ENCODE measurements at places on chromosomes 13 and 19.

DNA sequence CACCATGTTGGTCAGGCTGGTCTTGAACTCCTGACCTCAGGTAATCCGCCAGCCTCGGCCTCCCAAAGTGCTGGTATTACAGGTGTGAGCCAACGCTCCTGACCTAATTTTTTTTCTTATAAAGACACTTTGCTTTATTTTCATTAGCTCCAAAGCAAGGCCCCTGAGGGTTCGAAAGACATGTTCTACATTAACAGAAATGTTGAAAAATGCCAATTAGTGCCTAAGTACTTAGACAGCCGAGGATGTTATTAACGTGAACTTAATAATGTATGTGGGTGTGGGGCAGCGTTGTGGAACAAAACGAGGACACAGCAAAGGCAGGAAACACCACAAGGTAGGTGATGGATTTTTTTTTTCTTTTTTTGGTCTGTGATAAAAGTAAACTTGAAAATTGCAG is 82.4 kb downstream of the COL4A1 start:
- DNase-seq = no peak

DNA sequence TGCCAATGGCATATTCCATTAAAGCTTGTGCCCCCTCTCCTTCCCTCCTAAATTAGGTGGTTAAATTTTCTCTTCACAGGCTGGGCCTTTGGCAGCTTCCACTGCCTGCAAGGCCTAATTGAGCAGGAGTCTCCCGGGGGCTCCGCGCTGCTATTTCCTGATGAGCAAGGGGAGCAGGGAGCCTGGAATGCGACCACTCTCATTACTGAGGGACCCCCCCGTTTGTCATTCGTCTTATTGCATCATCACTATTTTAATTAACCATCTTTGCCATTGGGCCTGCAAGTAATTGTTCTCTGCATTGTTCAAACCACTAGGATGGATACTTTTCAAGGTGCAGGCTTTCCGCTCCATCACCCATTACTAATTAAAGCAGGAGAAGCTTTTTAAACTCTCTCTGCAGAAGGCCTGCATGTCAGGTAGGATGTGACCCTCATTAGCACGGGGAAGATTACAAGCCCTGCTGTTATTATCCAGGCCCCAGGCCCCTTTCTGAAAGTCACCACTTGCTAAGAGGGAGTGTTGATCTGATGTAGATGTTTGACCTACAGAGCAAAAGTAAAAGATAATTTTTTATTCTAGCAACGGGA is 142.3 kb downstream of the OXGR1 start:
- DNase-seq = no peak

DNA sequence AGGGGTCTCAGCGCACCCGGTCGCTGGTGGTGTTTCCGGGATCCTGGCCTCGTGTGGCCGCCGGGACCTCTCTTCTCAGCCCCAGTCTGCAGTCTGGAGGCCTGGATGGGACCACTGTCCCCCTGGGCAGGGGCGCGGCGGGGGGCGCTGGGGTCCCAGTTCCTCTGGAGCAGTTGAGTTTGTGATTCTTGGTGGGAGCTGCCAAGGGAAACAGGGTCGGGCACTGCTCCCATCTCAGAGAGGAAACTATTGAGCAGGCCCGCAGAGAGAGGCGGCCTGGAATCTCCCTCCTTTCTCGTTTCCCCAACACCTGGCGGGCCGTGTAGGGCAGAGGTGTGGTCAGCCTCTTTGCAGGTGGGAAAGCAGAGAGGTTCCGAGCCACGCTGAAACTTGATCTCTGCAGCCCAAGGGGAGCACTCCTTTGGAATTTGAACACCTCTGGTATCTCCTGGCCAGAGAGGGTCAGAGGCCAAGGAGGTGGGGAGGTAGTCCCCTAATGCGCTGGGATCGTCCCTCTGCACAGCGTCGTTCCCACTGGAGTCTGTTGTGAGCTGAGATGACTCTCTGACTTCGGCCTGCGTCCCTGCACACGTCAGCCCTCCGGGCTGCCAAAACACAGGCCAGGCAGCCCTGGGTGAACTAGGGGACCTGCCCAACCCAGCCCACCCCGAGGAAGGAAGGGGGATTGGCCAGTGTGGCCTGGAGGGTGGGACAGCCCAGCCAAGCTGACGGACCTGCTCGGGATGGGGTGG is 741 bp downstream of the PLEKHF1 start:
- no peak for DNase-seq

GRCh38 chr19:52670046-52670445 is 31.9 kb upstream of the ZNF83 start:
- DNase-seq = no peak

- DNase-seq = no peak
Measured at GRCh38 chr19:46404753-46405468, 8.5 kb downstream of the CCDC8 start.

- DNase-seq = no peak
Measured at GRCh38 chr13:50244355-50244712, 229.1 kb downstream of the KCNRG start.

GRCh38 chr13:76993021-76993420 is 1.1 kb downstream of the CLN5 start:
- no peak for DNase-seq

DNA sequence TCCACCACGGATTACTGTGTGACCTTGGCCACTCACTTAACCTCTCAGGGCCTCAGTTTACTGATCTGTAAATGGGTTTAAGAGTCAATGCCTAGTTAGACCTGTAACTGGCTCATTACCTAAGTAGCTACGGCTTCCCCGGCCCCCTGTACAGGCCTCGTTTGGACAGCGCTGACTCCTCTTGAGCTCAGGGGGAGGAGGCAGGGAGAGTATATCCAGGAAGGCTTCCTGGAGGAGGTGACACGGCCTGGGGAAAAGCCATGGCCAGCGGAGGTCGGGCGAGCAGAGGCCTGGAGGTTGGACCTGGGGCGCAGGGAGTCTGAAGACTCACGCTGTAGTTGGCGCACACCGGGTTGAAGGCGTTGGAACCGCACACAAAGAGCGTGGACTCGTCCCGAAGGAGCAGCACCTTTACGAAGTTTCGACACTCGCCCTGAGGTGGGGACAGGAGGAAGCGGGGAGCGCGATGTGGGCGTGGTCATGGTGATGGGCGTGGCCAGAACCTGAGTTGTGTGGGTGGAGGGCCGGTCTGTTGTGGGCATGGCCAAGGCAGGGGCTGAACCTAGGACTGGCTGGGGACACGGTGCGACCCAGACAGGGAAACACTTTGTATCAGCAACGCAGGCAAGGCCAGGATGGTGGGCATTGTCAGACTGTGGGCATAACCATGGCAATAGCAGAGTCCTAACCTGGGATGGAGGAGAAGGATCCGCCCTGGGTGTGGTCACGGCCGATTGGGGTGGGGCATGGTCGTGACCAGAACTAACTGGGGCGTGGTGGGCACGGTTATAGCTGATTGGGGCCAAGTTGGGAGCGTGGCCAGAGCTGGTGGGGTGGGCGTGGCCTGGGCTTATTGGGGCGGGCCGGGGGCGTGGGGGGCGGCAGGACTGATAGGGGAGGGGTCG is 3.6 kb downstream of the SEMA6B start:
- no peak for DNase-seq

DNA sequence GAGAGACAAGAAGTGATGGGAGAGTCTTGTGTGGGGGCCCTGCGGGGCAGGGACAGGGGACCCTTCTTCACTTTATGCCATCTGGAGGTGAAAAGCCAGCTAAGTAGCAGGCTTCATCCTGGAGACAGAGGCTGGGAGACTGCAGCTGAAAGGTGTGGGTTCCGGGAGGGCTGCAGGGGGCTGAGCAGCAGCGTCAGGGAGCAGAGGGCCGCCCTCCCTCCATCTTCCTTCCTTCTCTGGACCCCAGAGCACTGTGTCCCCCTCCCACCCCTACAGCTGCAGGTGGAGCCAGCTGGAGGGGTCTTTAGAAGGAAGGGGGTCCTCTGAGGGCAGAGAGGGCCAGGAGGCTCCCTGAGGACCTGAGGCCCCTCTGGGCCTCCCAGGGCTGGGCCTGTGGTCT is 96.6 kb downstream of the WTIP start:
- DNase-seq = no peak
